ENCODE measurements at places on chromosomes 13 and 19.

- no peak for DNase-seq
Measured at GRCh38 chr13:92745258-92745657, 481.3 kb upstream of the GPC6 start.

- peak; percentile 20 for DNase-seq
Measured at GRCh38 chr13:105410602-105411001, 1124.9 kb downstream of the EFNB2 start.

- no peak for DNase-seq
Measured at GRCh38 chr13:32751340-32751739, 165.1 kb downstream of the PDS5B start.

- peak; percentile 47 for DNase-seq
Measured at GRCh38 chr13:42495751-42496150, 78.2 kb upstream of the TNFSF11 start.

DNA sequence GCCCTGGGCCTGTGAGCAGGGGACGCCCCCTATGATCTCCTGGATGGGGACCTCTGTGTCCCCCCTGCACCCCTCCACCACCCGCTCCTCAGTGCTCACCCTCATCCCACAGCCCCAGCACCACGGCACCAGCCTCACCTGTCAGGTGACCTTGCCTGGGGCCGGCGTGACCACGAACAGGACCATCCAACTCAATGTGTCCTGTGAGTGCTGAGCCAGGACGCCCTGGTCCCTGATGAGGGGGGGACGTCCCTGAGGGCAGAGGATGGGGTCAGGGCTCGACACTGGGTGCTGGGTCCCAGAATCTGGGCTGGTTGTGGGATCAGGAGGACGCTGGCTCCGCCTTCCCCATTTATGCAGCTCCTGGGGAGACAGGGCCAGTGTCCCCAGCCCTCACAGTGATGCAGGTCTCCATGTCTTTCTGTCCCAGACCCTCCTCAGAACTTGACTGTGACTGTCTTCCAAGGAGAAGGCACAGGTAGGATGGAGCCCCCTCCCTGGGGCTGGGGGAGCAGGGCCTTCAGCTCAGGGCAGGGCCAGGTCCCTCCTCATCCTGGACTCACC, 2.5 kb downstream of the SIGLEC7 start:
- no peak for DNase-seq

DNA sequence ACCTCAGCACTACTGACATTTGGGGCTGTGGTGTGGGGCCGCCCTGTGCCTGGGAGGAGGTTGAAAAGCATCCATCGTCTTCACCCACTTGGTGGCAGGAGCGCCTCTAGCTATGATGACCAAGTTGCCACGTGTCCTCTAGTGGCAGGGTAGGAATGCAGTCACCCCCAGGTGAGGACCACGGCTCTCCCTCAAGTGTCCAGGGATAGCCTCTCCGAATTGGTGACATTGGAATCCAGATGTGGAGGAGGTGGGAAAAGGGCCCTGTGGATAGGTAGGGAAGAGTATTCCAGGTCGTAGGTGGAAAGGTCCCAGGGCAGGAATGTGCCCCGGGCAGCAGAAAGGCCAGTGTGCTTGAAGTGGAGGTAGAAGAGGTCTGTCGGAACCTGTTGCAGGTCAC, 37.6 kb downstream of the ARHGEF18 start:
- DNase-seq, result no peak

DNA sequence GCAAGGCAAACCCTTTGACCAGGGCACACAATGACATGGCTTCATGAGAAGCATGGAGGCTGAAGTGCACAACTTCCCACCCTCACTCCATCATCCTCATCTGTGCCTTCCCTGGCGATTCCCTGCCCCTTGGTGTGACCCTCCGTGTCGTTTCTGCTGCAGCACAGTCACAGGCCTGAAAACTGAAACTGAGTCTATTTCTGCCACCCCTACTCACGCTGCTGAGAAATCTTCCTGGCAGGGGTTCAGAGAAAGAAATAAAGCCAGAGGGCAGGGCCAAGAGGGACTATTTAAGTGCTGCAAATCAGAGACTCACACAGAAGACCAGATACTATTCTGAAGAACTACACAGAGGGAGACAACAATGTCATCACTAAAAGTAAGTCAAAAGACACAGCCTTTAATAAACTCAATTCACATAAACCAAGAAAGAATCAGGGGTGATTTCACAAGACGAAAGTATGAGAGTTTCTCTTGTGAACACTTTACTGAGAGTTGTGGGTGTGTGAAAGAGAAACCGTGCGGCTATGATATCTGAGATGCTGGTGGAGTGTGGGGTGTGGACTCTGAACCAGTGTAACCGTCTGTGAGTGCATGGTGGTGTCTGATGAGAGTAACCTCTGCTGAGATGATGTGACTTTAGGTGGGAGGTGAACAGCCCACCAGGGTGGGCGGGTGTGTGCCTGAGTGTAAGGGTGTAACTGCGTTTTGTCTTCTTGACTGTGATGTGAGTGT, 23.5 kb downstream of the LGALS16 start:
- peak; percentile 53 for DNase-seq

GRCh38 chr13:50116430-50116973, 101.3 kb downstream of the KCNRG start:
- DNase-seq, result no peak

DNA sequence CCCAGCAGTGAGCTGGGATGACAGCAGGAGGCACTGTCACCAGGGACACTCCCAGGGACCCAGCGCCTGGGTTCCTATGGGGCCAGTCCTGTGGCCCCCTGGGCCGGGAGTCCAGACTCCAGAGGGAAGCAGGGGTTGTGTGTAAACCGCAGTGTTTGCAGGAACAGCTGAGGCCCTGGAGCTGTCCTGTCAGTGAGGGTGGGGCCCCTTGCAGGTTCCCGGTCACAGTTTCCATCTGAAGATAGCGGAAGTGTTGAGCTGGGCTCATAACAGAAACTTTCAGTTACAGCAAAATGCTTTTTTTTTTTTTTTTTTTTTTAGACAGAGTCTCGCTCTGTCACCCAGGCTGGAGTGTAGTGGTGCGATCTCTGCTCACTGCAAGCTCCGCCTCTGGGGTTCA, 17.7 kb upstream of the CSNK1G2 start:
- DNase-seq, result peak; percentile 76

- DNase-seq, result no peak
Measured at GRCh38 chr13:100130092-100130491, 41.2 kb downstream of the PCCA start.

GRCh38 chr13:39254601-39255000, 216.3 kb downstream of the NHLRC3 start:
- DNase-seq, result no peak

GRCh38 chr13:67143544-67144115, 86.5 kb downstream of the PCDH9 start:
- DNase-seq, result no peak

- no peak for DNase-seq
Measured at GRCh38 chr19:46241626-46242025, 12.1 kb downstream of the IGFL1 start.

- DNase-seq, result no peak
Measured at GRCh38 chr19:15986701-15987100, 37.9 kb downstream of the OR10H4 start.

DNA sequence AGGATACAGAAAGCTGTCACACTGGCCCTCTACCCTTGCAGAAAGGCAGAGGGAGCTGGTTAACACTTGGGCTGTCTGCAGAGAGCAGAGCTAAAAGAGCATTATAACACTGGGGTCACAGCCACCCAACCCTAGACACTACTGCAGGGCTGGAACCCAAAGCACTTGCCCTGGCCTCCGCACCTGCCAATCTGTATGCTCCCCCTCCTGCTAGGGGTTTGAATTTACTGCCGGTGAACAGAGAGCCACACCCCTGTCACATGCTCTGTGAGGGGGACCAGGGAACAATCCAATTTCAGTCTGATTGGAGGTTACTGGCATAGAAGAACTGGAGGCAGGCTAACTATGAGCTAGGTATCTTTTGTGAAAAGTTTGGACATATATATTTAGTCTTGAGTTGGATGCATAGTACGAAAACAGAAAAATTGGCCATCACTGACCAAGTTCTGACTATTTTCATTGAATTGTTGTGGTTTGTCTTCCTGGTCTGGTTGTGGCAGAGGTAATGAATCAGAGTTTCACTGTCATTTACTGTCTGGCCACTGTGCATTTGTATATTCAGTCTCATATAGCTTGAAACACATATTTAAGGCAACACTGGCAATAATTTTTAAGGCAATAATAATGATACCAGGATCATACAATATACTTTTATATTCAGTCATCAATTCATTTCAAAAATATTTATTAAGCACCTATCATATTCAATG, 504.3 kb upstream of the ATXN8OS start:
- DNase-seq, result no peak

DNA sequence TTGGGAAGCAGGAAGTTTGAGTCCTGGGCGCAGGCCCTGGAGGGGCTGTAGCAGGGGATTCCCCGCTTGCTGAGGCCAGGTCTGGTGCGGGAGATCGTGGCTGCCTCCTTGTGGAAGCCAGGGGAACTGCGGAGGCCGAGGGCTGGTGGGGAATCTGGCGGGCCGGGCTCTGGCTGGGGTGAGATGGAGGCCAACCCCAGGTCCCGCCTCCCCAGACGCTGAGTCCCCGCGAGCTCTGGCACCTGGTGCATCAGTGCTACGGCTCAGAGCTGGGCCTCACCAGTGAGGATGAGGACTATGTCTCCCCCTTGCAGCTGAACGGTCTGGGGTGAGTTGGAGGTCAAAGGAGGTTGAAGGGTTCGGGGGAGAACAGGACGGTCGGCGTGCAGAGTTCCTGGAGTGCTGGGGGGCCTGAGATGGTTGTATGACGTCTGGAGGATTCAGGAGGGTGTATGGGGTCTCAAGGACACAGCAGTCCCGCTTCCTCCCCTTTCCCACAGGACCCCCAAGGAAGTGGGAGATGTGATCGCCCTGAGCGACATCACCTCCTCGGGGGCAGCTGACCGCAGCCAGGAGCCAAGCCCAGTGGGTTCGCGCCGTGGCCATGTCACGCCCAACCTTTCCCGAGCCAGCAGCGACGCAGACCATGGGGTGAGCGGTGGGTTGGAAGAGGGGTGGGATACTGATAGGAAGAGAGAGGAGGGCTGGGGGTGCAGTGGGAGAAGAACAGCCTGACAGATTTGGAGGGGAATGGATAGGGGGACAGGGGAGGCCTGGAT, 13.1 kb downstream of the GRAMD1A start:
- peak; percentile 80 for DNase-seq

- no peak for DNase-seq
Measured at GRCh38 chr13:40565282-40566148, 100.9 kb downstream of the FOXO1 start.

DNA sequence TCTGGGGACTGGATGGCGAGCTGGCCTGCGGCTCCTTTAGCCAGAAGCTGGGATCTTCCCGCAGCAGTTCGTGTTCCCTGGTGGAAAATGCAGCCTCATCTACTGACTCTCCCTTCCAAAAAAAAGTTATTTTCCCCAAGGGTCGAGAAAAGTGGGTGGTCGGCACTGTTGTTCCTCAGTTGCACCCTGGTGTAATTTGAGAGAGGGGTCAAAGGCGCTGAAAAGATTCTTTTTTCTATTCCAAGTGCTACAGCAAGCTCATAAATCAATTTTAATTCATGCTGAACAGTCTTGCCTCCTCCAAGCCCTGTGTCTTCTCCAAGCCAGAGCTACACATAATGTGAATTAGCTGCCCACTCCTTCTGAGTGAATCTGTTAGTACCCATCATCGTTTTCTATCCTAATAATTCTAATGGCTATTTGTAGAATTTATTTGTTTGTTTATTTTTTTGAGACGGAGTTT, 774 bp downstream of the SLC25A15 start:
- no peak for DNase-seq

- no peak for DNase-seq
Measured at GRCh38 chr13:35388441-35389355, 87.8 kb downstream of the MAB21L1 start.

DNA sequence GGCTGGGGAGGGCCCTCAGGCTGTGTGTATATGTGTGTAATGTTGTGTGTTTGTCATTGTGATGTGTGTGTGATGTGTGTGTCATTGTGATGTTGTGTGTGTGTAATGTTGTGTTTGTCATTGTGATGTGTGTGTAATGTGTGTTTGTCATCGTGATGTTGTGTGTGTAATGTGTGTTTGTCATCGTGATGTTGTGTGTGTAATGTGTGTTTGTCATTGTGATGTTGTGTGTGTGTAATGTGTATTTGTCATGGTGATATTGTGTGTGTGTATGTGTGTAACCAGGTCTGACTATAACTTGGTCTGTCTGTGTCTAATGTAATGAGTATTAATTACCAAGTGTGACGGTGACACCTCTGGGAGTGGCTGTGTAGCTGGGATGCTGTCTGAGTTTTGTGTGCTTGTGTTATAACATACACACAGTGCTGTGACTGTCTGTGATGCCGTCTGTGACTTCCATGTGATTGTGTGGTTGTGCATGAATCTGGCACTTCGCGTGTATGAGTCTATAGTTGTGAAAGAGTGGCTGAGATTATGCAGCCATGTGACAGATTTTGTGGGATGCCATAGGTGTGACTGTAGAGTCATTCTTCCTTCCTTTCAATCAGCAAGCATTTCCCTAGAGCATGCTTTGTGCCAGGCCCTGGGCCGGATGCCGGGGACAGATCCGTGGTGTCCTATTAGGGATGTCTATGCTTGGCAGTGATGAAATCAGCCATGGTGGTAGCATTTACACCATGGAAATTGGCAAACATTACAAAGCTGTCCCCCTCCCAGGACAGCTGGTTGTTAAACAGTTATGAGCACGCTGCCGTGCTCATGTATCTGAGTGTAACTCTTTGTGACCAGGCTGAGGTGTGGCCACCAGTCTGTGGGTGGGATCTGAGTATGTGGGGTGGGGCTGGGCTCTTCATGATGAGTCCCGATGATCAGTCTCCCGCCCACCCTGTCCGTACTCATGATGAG, 6.4 kb downstream of the TNFSF14 start:
- peak; percentile 52 for DNase-seq

GRCh38 chr19:12843999-12844732, 5.9 kb downstream of the MAST1 start:
- DNase-seq, result no peak

DNA sequence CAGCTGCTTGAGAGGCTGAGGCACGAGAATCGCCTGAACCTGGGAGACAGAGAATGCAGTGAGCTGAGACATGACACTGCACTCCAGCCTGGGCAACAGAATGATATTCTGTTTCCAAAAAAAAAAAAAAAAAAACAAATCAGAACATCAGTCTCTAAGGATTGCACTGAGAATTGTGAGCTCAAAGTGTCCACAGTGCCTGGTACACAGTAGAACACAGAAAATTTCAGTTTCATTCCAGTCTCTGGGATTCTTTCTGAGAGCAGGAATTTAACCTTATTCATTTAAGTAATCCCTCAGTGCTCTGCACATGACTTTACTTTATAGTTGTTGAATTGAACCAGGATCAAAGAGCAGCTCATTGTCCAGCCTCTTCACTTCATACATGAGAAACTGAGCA, 25.9 kb upstream of the GATAD2A start:
- DNase-seq, result no peak

- DNase-seq, result peak; percentile 67
Measured at GRCh38 chr13:24274452-24275021, 34.8 kb upstream of the C1QTNF9 start.

- no peak for DNase-seq
Measured at GRCh38 chr13:77040076-77040475, 13.1 kb upstream of the FBXL3 start.

GRCh38 chr19:7973883-7974282, 30.4 kb upstream of the TIMM44 start:
- DNase-seq, result no peak

- DNase-seq, result no peak
Measured at GRCh38 chr13:21749410-21749809, 78.5 kb downstream of the FGF9 start.
